CD4-positive, alpha-beta memory T cell (primary cell): ENCODE measurements at places on chromosomes 13 and 19. TPM values are rescaled to one million over a fixed set of nuclear protein-coding genes. Genes with fewer than 3 reads are reported as not detected.
A peak's percentile ranks its signal among the peaks of the same experiment; 100 is the strongest.

Gene ERICH6B
- not detected for polyA plus RNA-seq

DNA sequence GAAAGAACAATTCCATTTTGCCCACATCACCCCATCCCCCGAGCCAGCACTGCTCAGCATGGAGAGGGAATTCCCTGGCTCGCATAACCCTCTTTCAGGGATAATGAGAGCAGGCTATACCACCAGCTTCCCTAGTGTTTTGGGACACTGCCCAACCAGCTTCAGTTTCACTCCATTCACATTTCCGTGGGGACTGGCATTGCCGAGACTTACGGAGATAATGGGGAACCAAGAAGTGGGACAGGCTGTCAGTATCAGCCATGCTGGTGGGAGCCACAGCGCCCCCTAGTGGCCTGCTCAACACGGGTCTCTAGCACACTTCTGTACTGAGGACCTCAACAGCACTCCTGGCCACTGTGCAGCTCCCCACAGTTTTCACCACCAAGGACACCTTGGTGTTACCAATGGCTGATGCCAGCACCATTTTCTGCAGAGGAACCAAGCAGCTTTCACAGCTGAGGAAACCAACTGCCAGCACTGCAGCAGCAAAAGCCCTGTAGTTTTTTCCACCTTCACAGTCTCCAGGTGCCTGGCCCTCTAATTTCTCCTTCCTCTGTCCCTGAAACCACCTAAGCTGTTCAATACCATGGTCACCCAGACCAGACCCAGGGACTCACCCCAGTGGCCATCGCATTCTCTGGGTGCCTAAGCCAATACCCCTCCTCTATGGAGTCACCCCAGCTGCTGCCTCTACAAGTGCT, 23.7 kb downstream of the SLC6A16 start:
- peak; percentile 66 for DNase-seq

GRCh38 chr13:31956980-31957644, 74.5 kb upstream of the FRY start:
- no peak for DNase-seq

DNA sequence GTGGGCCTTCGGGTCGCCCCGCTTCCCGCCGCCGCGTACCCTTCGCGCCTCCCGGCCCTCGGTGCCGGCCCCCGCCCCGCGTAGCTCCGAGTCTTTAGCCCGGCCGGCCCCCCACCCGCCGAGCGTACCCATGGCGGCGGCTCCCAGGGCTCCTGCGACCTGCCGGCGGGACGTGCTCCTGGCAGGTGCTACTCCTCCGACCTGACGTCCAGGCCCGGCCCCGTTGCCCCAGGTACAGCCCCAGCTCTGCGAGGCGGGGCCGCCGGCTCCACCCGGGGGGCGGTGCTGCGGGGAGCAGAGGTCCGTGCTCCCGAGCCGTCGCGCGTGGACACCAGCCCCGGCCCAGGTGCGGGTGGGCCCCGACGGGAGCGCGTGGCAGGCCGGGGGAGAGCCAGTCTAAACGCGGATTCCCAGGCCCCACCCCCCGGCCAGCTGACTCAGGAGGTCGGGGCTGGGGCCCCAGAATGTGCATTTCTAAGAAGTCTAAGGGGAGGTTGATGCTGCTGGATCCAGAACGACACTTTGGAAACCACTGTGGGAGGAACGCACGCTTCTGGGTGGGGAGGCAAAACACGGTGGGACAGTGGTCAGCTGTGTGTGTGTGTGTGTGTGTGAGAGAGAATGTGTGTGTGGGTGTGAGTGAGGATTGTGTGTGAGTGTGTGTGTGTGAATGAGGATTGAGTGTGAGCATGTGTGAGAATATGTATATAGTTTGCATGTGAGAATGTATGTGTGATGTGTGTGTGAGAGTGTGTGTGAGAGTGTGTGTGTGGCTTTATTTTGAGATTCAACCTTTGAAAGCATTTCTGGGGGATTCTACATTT, at the start of gene SLC15A1:
Gene SLC15A1 (minus strand): TSS at position 206 of the 824 bp plus-strand sequence. CDS start 74 bp downstream, at position 132.
- no peak for DNase-seq

Gene KLHL26
- polyA plus RNA-seq = 7.8 TPM

DNA sequence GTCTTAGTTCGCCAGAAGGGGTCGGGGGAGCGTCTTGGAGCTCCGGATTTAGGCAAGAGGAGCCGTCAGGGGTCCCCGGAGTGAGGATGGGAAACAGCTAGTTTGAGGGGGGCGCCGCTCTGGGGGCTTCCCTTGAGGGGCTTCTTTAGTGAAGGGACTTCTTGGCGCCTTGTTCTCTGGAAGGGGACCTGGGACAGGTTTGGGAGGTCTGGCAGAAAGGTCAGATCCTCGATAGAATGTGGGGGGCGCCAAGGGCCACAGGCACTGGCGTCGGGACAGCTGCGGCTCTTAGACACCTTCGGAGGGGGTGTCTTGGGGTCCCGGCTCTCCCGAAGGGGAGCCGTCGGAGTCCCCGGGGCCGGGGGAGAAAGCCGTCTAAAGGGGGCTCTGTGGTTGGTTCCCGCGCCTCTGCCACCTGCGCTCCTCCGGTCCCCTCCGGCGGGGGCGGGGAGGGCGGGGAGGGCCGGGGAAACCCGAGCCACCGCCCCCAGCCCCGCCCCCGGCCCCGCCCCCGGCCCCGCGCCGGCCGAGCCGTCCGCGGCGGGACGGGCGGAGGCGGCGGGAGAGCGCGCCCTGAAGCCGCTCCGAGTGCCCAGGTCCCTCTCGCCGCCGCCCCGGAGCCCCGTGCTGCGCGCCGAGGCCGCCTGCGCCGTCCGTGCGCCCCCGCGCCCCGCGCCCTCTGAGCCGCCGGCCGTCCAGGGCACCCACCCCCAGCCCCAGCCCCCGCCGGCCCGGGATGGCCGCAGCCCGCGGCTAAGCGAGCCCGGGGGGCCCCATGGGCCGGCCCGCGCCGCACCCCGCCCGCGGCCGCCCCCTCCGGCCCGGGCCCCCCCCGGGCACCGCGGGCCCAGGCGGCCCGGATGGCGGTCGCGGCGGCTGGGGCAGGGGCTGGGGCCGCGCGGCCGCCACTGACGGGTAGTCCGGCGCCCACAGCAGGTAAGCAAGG, at the start of gene NRTN:
Gene NRTN (plus strand): TSS at position 552 of the 946 bp plus-strand sequence. CDS start 19,099 bp downstream, outside the sequence.
- peak; percentile 56 for DNase-seq

DNA sequence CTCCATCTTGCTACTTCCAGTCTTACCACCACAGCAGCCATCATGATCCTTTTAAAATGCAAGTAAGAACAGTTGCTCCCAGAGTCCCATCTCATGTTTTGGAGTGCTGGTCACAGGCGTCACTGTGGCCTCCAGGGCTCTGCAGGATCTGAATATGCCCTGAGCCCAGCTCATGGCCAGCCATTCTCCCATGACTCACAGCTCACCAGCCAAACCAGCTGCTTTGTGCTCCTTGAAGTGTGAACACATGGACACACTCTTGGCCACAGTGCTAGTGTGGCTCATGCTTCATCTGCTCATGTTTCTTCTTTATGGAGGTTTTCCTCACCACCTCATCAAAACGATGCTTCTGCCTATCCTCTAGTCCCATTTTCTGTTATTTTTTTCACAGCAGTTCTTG, 466.5 kb downstream of the UQCRFS1 start:
- no peak for DNase-seq

Gene ZNF285
- polyA plus RNA-seq = 0.49 TPM

Gene KLK15
- not detected for polyA plus RNA-seq

- no peak for DNase-seq
These were observed 61.7 kb downstream of the ZNF44 start for GRCh38 chr19:12232961-12233360.

GRCh38 chr13:111941845-111942447, 125.0 kb upstream of the SOX1 start:
- no peak for DNase-seq

Gene GRIN2D
- not detected for polyA plus RNA-seq

Gene KLK1
- polyA plus RNA-seq = not detected

Gene ZNF296
- polyA plus RNA-seq = 3.2 TPM

GRCh38 chr19:16367261-16367683, 42.6 kb downstream of the KLF2 start:
- DNase-seq = peak; percentile 84

DNA sequence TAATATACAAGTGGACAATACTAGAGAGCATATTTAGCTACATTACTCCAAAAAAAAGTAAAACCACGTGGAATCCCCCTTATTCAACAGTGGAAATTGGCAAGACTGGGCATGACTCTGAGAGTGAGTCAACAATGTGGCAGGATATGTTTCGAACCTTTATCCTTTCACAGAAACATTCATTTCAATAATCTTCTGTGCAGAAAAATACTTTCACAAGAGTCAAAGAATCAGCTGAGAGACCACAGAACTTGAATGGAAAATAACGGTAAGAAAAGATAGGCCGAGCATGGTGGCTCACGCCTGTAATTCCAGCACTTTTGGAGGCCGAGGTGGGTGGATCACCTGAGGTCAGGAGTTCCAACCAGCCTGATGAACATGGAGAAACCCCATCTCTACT, 25.1 kb upstream of the CD70 start:
- no peak for DNase-seq

DNA sequence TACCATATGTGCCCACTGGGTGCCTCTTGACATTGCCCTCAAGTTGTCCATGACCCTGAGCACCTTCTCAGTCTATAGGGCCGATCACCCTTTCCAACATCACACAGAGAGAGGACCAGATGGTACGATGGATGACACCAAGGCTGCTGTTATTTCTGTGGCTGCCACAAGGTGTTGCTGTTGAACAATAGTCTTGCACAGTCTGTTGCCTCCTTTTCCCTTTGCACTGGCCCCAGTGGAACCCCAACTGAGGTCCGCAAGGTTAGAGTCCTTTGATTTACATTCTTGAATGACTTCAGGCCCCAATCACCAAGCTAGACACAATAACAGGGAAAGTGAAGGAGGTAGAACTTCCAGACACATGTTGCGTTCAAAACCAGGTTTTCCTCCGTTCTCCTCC, 52.0 kb downstream of the TINCR start:
- DNase-seq = no peak

Gene UGGT2
- not detected for polyA plus RNA-seq

DNA sequence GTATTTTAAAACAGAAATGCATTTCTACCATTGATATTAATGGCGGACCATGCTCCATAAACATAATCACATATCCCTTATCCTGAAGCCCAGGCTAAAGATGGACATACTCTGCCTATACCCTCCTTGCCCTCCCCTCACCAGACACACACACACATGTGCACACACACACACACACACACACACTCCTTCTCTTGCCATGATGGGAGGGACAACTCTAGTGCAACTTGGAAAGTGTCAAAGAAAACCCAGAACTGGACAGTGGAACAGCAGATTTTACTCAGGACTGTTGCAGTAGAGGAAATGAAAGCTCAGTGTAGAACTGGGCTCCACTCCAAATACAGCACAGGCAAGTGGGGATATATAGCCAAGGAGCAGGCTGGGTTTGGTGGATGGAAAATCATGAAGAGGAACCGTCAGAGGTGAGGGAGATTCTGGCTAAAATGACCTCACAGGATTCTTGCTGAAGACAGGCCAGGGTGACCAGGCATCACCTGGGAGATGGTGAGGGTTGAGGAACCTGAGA, 40.8 kb downstream of the TNFRSF19 start:
- no peak for DNase-seq

Gene CRB3
- polyA plus RNA-seq = 4.3 TPM

DNA sequence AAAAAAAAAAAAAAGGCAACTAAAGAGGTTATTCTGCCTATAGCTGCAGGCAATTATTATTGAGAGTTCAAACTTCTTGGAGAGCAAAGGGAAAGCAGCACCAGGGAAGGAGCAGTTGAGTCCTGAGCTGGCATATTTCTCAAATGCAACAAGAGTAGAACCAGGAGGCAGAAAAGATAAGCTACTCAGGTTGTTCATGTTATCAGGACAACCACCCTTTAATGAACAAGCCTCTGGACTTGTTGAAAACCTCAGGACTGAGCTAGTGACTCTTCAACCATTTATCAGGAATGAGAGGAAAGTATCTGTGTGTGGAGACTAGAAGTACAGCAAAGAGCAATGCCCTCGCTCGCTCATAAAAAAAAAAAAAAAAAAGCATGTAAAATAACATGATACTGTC, 183.0 kb downstream of the KCTD12 start:
- DNase-seq = no peak
